ENCODE measurements at places on chromosomes 5 and 9. TPM values are rescaled to one million over a fixed set of nuclear protein-coding genes. Genes with fewer than 3 reads are reported as not detected.

GRCh38 chr9:125189361-125190289 is at the start of gene PPP6C:
Gene PPP6C (minus strand): TSS chr9:125189803. CDS start chr9:125189718, 85 bp downstream.
- no peaks in the 10 kb centered on the region for H3K36me3 ChIP-seq

CNTLN gene
- 7.4 TPM for total RNA-seq

IFNA21 gene
- not detected for total RNA-seq

- H3K27ac ChIP-seq: no peak overlapping the region
- H3K36me3 ChIP-seq: no peaks in the 10 kb centered on the region
- H3K4me3 ChIP-seq: no peak overlapping the region
These were observed 86.0 kb downstream of the ZFAND5 start for GRCh38 chr9:72278959-72279358.

GRCh38 chr5:178797101-178797521 is 62.6 kb upstream of the ZNF354B start:
- peaks cover 7% of the 10 kb centered on the region for H3K27me3 ChIP-seq
- no peak for DNase-seq
- H3K4me1 ChIP-seq: no peaks in the 10 kb centered on the region
- H3K36me3 ChIP-seq: peaks cover 21% of the 10 kb centered on the region

Data from endothelial cell (in vitro differentiated cells).